Mesothelial cell of epicardium (in vitro differentiated cells): ENCODE measurements at places on chromosomes 11 and 22. TPM values are rescaled to one million over a fixed set of nuclear protein-coding genes. Genes with fewer than 3 reads are reported as not detected.

DNA sequence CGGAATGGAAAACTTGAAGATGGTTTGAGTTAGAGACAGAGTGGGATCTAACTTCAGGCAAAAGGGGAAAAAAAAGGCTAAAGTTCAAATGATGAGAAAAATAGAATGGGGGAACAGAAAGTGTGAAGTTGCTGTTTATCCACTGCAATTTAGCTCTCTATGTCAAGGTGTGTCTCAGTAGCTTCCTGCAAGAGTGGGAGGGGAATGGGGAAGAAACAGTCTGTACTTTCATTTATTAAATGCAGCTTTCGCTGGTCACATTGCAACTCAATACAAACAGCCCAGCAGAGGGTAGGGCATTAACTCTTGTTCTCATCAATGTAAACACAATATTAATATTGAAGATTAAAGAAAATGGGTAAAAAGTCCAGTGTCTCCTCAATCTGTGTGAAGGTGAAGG lies 214.7 kb upstream of the SYN3 start:
- DNase-seq, result no peak

GRCh38 chr11:76267556-76267955 lies 61.3 kb upstream of the WNT11 start:
- no peak for DNase-seq

DNA sequence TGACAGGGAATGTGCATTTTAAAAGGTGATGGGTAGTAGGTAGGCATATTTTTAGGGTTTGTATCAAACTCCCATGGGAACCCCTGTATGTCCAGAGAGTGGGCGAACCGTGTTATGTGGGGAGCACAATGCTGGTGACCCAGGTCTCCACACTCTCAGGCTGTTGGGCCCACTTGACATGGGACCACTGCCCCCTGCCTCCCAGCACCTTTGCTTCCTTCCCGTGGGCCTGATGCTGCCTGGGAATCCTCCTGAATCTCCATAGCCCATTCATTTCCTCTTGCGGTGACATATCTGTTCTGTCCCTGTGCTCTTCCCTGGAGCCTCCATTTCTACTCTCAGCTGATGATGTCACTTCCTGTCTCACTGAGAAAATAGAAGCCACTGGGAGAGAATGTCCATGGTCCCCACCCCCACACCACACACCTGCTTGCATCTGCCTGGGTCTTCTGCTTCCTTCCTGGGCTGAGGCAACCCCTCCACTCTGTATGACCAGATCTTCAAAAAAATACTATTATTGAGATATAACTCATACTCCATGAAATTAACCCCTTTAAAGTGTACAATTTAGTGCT lies 55.8 kb upstream of the THY1 start:
- DNase-seq, result peak; percentile 19

DNA sequence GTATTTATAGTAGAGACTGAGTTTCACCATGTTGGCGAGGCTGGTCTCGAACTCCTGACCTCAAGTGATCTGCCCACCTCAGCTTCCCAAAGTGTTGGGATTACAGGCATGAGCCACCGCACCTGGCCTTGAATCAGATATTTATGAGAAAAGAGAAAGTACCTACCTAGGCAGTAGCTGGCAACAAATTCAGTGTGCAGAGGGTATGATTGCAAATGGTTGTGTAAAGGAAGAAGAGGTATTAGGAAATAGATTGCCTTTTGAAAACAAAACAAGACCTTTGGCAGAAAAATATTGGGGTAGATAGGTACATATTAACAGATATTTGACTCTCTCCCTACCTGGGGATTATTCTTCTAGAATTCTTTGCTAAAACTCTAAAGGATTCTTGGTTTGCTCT lies 38.5 kb upstream of the LIN7C start:
- DNase-seq, result no peak

GRCh38 chr11:12008790-12009616 lies 577 bp upstream of the DKK3 start:
- DNase-seq, result peak; percentile 37

DNA sequence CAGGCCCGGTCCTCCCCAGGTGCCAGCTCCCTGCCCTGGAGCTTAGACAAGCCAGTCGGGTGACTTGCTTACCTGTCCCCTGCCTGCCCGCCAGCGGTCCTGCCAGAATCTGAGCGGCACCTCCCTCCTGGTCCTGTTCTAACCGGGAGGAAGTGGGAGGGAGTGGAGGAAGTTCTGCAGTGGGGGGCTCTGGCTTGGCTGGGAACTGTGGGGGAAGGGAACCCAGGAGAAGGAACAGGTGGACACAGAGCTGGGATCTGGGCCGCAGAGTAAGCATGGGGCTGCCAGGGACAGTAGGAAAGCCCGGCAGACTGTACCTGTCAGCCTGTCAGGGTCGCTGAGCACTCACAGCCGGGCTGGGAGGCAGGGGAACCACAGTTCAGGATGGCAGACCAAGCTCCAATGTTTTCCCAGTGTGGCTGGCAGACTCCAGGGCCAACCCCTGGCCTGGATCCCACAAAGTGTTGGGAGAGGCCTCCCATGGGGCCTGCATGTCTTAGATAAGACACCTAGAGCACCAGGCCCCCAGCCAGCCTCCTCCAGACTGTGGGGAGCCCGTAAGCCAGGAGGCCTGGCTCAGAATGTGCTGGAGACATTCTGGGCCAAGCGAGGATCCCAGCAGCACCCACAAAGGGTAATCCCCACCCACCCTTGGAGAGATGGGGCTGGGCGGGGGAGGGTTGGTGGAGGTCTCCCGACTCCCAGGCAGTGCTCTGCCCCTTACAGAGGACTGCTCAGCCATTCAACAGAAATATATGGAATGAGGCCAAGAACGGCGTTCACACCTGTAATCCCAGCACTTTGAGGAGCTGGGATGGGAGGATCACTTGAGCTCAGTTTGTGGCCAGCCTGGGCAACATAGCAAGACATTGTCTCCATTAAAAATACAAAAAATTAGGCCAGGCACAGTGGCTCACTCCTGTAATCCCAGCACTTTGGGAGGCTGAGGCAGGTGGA lies 2.3 kb downstream of the CYB5R3 start:
- DNase-seq, result no peak

DNA sequence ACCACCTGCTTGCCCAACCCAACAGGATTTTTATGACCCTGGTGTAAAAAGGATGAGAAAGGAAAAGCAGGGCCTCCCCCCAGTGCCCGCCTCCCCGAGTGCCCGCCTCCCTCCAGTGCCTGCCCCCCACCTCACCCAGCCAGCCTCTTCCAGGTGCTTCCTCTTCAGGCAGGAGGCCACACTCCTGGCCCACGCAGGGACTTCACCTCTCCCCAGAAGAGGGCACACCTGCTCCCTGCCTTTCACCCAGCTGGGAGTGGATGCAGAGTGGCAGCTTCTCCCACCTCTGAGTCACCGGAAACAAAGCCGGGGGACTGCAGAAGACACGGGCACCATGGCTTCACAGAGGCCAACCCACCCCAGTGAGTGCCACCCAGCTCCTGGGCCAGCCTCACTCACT lies 16.1 kb downstream of the CPT1A start:
- DNase-seq, result no peak

- DNase-seq, result no peak
Measured at GRCh38 chr22:49357661-49358440, 469.8 kb downstream of the BRD1 start.

- no peak for DNase-seq
Measured at GRCh38 chr11:60343094-60343704, 16.1 kb downstream of the MS4A6E start.

- DNase-seq, result no peak
Measured at GRCh38 chr11:16876837-16877236, 137.4 kb downstream of the PLEKHA7 start.

DNA sequence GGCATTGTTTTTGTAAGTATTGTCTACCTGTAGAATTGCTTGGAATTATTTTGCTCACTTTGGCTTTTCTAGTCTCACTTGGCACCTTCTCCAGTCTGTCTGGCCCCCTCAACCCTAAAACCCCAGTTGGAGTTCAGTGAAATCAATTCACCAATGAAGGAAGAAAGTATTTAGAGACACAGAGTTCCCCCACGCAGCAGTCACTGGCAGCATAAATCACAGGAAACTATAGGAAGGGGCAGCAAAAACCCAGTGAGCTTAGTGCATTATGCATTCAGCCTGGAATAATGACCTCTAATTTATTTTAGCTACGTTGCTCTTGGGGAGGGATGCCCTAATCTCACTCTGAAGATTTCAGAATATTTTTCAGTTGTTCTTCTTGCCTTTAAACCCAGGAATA lies 204.7 kb upstream of the BLID start:
- DNase-seq, result no peak

- DNase-seq, result no peak
Measured at GRCh38 chr11:45906096-45906682, 882 bp downstream of the FREY1 start.

DNA sequence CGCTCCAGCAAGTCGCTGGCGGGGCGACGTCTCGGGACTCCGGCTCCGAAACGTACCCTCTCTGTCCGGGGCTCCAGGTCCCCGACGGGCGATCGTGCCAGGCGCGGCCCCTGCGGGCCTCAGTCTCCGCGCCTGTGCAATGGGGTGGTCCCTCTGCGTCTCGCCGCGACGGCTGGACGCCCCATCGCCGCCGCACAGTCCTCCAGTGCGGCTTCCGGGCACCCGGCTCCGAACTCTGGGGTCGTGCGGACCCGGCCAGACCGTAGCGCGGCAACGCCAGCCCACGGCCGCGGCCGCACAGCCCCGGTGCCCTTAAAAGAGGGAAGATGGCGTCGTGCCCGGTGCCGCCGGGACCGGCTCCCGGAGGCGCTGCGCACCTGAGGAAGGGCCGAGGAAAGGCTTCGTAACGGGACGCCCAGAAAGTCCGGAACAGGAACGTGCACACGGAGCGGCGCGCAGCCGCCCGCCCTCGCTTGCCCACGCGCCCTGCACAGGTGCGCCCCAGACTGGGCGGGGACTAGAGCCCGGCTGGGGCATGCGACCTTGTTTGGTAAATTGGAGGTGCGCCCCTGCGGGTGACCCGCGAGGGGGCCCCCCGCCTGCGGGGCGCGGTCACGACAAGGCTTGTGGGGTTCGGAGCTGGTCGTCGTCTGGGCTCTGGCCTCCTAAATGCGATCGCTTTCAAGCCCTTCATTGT lies 525 bp downstream of the BIK start:
- DNase-seq, result no peak

GRCh38 chr11:109785714-109786113 lies 307.5 kb upstream of the ZC3H12C start:
- DNase-seq, result no peak

DNA sequence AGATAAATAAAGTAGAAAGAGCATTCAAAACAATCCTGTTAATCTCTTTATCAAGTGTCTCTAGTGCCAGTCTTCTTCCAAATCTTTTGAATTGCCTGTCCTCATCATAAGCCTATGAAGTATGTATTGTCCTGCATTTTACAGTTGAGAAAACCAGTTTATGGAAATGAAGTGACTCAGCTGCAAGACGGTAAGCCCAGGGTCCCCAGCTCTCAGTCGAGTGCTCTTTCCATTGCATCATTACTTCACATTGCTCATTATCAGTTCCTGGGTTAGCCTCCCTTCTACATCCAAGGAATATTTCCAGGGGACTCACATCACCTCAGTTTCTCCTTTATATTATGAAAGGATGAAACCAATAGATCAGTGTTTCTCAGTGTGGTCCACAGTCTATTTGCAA lies 9.1 kb upstream of the P4HA3 start:
- DNase-seq, result no peak

DNA sequence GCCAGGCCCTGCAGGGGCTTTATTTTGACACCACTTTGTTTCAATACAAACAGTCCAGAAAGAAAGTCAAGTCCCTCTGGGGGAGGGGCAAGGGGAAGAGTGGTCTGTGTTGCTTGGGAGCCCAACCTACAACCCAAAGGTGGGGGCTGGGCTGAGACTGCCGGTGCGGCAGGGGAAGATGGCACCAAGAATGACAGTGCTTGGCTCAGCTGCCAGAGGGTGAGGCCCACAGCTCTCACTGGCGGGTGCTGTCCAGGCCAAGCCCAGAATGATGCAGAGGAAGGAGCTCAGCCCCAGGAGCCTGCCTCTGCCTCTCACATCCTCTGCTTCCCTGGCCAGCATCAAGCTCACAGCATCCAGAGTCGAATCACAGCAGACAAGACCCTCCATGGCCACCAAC lies 12.4 kb downstream of the ARFGAP2 start:
- DNase-seq, result no peak

- no peak for DNase-seq
Measured at GRCh38 chr11:22221143-22221542, 28.3 kb downstream of the ANO5 start.

DNA sequence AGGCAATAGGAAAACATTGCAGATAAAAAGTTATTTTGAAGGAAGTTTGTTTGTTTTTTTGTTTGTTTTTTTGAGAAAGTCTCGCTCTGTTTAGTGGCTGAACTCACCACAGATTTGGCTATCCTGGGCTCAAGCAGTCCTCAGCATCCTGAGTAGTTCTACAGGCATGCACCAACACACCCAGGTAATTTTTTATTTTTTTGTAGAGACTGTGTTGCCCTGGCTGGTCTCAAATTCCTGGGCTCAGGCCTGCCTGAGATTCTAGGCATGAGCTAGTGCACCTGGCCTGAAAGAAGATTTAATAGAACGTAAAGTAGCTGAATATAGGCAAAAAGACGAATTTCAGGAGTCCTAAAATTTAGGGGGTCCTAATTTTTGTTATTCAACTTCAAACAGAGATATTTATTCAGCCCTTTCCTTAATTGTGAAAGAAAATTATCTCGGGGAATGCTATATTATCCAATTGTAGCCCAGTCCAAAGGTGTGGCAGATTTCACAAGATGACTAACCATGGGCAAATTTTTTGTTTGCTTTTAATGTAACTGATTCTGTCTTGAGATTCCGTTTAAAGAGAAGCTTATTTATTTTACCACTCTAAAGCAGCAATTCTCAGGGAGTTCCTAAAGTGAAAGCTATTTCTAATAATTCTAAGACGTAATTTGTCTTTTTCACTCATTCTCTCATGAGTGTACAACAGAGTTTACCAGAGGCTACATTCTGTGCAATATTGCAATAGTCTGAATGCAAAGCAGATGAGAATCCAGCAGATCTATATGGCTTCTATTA lies 940 bp downstream of the IL18 start:
- DNase-seq, result no peak

DRD2 gene
- total RNA-seq, result 5.5 to 7.5 TPM (median 5.9 TPM) in 3 replicates

CSNK2A3 gene
- total RNA-seq, result 1.1 to 2.8 TPM (median 1.9 TPM) in 3 replicates

EHD1 gene
- 84.9 to 94.5 TPM (median 86.8 TPM) in 3 replicates for total RNA-seq

TREH gene
- 0.11 TPM in 1 of 3 replicates, not detected in the others for total RNA-seq

DMC1 gene
- 2.8 to 4.8 TPM (median 4.2 TPM) in 3 replicates for total RNA-seq
